Stimulated activated CD4-positive, alpha-beta T cell treated with anti-CD3 and anti-CD28 coated beads, Interleukin-2, amount 100 ng/mL, for 48 hours (primary cell): ENCODE measurements at places on chromosomes 4 and X.

GRCh38 chrX:3518870-3519269, 172.4 kb upstream of the MXRA5 start:
- DNase-seq: no peak

DNA sequence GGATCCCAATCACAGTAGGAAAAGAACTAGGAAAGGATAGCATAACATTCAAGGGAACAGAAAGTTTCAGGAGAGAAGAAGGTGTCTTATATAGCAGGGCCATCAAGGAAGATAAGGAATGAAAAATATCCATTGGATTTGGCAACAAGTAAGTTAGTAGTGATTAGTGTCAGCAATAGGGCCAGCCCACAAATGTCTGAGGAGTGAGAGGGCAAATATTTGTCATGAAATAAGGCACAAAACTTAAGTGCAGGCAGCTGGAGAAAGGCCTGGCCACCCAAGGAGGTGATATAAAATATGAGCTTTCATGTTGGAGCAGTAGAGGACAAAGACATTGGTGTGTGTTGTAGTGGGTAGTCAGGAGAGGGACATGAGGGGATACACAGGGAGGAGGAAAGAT, 132.1 kb downstream of the COL4A6 start:
- no peak for DNase-seq

- DNase-seq: no peak
These were observed 813.0 kb upstream of the POU3F4 start for GRCh38 chrX:82695066-82695465.

- no peak for DNase-seq
These were observed 35.0 kb upstream of the GK start for GRCh38 chrX:30618160-30618765.

DNA sequence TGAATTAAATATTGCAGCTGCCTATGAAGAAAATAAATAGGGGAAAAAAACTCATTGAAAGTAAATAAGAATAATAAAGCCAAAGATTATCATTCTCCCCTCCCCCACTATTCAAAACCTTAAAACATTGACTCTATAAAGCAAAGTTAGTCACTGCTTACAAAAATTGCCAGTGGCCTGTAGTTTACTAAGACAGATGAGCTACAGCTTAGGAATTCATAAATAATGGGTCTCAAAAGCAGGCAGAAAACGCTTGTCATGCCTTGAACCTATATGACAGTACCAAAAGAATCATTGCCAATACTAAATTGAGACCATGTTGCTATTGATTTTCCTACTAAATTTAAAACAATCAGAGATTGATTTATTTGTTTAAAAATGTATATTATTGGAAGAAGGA, 78.9 kb downstream of the SLC10A7 start:
- DNase-seq: no peak

DNA sequence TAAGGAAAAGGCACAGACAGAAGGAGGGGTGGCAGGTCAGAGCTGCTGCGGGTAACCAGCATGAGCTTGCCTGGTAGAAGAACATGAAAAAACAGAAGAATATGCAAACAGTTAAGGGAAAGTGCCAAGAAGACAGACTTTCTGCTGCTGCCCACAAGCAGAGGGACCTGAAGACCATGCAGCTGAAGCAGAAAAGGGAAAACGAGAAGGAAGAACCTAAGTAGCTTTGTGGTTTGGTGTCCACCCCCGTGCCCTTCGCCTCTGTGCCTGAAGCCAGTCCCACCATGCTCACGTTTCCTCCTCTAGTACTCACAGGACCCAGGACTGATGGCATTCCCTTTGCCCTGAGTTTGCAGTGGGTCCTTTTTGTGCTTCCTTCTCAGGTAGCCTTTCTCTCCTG, 62.8 kb downstream of the UBA6 start:
- DNase-seq: no peak

DNA sequence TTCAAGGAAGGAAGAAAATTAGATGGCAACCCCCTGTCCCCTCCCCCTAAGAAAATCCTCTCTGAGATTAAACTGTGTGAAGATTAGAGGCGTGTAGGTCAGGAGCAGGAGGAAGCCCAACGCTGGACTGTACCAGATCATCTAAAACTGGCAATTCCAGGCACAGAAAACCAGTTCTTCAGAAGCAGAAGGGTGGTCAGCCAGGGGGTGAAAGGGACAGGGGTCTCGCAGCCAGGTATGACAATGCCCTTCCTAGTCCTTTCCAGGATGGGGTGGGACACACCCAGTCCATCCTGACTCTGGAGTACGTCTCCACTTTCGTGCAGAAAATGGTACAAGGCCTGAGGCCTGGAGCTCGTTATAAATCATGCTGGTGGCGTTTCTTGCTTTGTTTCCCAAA, 3.3 kb upstream of the RHOH start:
- DNase-seq: no peak

DNA sequence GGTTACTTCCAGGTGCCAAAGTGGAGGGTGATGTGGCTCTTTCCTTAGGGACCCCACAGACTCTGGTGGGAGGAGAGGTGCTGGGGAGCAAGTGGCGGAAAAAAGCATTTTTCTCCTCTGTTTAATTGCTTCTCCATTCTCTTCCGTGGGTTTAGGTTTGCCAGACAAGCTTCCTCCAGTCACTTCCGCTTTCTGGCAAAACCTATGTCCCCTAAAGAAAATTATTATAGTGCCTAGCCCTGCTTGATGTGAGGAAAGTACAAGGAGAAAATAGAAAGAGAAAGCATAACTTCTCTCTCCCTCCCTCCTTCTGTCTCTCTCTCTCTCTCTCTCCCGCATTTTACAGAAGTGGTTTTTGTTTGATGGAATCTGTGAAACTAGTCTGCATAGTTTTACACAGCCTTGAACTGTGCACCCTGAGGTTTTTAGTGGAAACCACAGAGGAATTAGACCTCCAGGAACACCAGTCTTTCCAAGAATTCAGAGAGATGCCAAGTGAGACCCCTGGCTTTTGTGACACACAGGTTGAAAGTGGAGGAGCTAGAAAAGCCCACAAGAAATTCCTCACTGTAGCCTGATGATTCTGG, 231.1 kb upstream of the ANXA3 start:
- no peak for DNase-seq
